ENCODE measurements at places on chromosomes 13 and 19.

DNA sequence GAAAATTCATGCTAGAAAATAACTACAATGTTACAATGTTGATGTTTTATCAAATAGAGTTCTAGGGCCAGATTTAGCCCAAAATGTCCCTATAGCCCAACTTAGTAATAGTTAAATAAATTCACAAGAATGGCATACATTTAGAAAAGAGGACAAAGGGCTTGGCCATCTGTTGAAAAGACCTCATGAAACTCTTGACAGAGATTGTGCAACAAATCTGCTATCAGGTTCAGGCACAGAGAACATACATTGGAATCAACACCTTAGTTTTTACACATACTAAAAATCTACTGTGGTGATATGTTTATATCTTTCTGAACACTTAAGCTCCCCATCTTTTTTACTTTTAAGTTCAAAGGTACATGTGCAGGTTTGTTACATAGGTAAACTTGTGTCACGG, 298.3 kb upstream of the DACH1 start:
- no peak for DNase-seq
- H3K4me1 ChIP-seq, result no peaks in the 10 kb centered on the region
- no peaks in the 10 kb centered on the region for H3K27me3 ChIP-seq
- no peaks in the 10 kb centered on the region for H3K36me3 ChIP-seq

- peaks cover 27% of the 10 kb centered on the region for H3K4me1 ChIP-seq
- H3K27me3 ChIP-seq, result no peaks in the 10 kb centered on the region
- H3K4me3 ChIP-seq, result no peak overlapping the region
- H3K27ac ChIP-seq, result peak overlapping the region; percentile 19
- H3K36me3 ChIP-seq, result no peaks in the 10 kb centered on the region
- peak; percentile 66 for DNase-seq
These were observed 1.5 kb upstream of the ELOF1 start for GRCh38 chr19:11560404-11561051.

- peak overlapping the region; percentile 19 for H3K27ac ChIP-seq
- no peaks in the 10 kb centered on the region for H3K4me1 ChIP-seq
- no peaks in the 10 kb centered on the region for H3K36me3 ChIP-seq
- peak; percentile 81 for DNase-seq
- no peaks in the 10 kb centered on the region for H3K27me3 ChIP-seq
These were observed 13.5 kb downstream of the ARL11 start for GRCh38 chr13:49641801-49642291.

GRCh38 chr19:50974702-50975556, 5.5 kb upstream of the KLK6 start:
- H3K36me3 ChIP-seq, result no peaks in the 10 kb centered on the region
- DNase-seq, result peak; percentile 13
- no peaks in the 10 kb centered on the region for H3K4me1 ChIP-seq
- no peak overlapping the region for H3K27ac ChIP-seq

- H3K36me3 ChIP-seq, result no peaks in the 10 kb centered on the region
- H3K27me3 ChIP-seq, result no peaks in the 10 kb centered on the region
- H3K27ac ChIP-seq, result no peak overlapping the region
These were observed 407.2 kb downstream of the GPC5 start for GRCh38 chr13:91805605-91806004.

DNA sequence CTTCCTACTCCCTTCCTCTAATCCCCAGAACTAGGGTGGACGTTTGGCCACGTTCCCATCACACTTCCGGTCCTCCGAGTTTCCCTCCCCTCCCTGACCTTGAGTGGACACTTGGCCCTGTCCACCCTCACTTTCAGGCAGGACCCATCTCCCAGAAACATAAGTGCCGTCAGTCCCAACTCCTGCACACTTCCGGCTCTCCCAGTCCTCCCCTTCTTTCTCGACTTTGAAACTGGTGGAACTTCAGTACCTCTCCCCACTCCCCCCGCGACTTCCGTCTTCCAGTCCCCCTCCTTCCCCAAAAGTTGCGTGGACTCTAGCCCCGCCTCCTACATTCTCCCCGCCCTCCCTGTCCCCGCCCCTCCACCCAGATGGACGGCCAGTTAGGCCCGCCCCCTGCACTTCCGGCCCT, 278 bp upstream of the ZNF274 start:
- no peaks in the 10 kb centered on the region for H3K4me1 ChIP-seq
- peaks cover 71% of the 10 kb centered on the region for H3K36me3 ChIP-seq
- no peaks in the 10 kb centered on the region for H3K27me3 ChIP-seq
- DNase-seq, result no peak
- H3K27ac ChIP-seq, result peak overlapping the region; percentile 93

GRCh38 chr13:79647533-79647932, 166.6 kb downstream of the NDFIP2 start:
- H3K27me3 ChIP-seq, result no peaks in the 10 kb centered on the region
- no peaks in the 10 kb centered on the region for H3K4me1 ChIP-seq
- no peak overlapping the region for H3K4me3 ChIP-seq
- no peak overlapping the region for H3K27ac ChIP-seq
- DNase-seq, result no peak

DNA sequence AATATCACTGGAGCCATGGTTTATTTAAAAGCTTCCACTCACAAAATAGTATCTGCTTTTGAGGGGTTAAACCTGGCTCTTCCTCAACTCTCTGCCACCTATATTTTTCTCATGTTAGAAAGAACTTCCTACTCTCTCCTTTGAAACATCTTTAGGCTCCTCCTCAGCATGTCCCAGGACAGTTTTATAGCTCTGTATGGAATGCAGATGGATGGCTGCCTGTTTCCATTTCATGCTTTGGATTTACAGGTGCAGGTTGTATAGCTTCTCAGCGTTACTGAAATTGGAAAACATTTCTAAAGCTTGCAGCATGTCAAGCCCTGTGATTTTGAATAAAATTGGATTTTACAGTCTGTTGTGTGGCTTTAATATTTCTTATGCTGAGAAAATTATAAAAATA, 314.0 kb downstream of the NDFIP2 start:
- no peak overlapping the region for H3K27ac ChIP-seq
- no peak overlapping the region for H3K4me3 ChIP-seq
- no peak for DNase-seq
- H3K27me3 ChIP-seq, result no peaks in the 10 kb centered on the region
- no peaks in the 10 kb centered on the region for H3K36me3 ChIP-seq
- no peaks in the 10 kb centered on the region for H3K4me1 ChIP-seq
